ENCODE measurements at places on chromosomes 2 and 18.

DNA sequence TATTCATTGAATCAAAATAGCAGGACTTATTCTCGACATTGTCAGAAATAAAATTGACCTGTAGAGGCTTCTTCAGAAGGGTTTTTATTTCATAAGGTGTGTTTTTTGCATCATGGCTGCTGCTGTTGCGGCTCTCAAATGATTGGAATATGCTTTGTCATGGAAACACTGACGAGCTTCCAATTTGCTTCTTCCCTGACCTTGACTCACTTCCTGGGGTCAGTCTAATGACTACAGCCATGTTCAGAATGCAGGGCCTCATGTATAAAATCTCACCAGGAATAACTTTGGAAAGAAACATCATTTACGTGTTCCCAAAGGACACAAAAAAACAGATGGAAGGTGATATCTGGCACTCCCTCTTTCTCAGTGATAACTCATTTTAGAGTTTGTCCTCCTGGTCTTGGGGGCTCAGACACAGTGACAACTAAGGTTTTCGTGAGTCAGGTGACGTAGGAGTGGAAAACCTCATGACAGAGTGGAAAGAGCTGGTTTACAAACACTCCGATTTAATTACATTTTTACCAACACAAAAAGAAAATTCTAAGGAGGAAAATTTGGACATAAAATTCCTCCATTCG, 467.0 kb upstream of the RAB12 start:
- DNase-seq: peak; percentile 64

DNA sequence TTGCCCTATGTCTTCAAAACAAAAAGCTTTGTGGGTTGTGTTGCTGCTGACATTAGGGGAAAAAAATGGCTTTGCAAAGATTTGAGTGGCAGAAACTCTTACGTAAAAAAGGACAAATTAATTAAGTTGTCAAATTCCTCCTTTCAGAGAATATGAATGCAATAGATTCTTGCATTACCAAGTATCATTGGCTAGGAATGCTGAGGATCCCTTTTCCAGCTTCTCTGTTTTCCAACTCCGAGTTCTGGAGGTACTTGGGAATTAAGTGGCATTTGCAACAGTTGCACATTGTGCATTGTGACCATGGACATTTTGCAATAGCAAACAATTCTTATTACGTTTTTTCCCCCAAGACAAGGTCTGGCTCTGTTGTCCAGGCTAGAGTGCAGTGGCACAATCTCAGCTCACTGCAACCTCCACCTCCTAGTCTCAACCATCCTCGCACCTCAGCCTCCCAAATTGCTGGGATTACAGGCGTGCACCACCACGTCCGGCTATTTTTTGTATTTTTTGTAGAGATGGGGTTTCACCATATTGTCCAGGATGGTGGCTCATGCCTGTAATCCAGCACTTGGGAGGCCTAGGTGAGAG, 29.9 kb upstream of the PPP1CB start:
- no peak for DNase-seq

DNA sequence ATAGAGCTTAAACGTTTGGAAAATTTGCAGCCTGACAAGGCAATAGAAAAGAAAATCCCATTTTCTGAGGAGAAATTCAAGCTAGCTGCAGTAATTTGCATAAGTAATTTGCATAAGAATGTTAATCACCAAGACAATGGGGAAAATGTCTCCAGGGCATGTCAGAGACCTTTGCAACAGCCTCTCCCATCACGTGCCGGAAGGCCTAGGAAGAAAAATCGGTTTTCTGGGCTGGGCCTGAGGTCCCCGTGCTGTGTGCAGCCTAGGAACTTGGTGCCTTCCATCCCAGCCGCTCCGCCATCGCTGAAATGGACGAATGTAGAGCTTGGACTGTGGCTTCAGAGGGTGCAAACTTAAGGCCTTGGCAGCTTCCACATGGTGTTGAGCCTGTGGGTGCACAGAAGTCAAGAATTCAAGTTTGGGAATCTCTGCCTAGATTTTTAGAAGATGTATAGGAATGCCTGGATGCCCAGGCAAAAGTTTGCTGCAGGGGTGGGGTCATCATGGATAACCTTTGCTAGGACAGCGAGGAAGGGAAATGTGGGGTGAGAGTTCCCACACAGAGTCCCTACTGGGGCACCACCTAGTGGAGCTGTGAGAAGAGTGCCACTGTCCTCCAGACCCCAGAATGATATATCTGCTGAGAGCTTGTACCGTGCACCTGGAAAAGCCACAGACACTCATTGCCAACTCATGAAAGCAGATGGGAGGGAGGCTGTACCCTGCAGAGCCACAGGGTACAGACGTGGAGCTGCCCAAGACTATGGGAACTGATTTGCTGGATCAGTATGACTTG, 164.6 kb downstream of the GULP1 start:
- DNase-seq: no peak

DNA sequence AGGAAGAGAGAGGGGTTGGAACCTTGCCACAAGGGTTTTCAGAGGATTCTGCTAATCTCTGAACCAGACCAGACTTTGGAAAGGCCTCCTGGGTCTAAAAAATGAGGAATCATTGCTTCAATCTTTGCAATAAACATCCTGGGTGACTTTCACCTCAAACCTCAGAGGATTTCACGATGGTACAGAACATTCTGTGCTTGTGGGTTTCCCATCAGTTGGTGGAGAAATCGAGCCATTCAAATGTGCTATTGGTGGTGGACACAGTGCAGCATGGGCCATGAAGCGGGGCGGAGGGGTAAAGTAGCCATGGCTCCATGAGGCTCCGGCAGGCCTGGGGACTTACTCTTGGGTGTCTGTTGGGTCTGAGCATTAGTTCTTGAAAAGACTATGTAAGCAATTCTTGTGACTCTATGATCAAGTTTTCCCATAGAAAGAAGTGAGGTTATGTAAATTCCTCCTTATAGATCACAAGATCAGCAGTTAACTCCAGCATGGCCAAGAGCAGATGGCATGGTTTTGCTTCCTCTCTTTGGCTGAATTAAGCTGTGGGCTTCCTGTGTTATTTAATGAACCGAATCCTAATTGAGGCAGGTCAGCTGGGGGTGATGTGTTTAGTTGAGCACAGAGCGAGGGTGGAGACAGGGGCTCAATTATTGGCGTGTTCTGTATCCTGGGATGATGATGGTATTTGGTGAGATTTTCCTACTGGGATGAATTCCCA, 1.9 kb upstream of the IL1R2 start:
- DNase-seq: no peak

DNA sequence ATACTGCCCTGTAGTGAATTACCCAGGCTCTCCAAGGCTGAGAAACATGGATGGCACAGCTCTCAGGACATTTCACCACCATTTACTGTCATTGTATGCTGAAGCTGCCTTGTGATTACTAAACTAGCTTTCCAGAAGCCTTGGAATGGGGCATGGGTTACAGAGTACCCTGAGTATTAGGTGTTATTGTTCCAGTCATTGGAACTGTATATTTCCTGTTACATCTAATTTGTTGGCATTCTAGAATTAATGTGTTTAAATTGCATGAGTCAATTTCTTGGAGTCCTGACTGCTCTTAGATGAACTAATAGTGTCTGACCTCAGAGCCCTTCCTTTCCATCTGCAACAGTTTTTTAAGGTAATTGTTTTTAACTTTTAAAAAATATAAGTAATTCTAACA, 9.0 kb downstream of the DGUOK start:
- DNase-seq: no peak

DNA sequence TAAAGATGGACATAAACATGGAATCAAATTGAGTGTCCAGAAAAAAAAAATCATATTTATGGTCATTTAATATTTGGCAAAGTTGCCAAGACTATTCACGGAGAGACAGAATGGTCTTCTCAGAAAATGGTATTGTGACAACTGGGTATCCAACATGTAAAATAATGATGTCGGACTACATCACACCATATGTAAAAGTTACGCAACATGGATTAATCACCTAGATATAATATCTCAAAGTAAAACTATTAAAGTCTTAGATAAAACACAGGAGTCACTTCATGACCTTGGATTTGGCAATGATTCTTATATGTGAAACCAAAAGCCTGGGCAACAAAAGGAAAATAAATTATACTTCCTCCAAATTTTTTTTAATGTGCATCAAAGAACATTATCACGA, 1591.7 kb upstream of the DDX18 start:
- no peak for DNase-seq

DNA sequence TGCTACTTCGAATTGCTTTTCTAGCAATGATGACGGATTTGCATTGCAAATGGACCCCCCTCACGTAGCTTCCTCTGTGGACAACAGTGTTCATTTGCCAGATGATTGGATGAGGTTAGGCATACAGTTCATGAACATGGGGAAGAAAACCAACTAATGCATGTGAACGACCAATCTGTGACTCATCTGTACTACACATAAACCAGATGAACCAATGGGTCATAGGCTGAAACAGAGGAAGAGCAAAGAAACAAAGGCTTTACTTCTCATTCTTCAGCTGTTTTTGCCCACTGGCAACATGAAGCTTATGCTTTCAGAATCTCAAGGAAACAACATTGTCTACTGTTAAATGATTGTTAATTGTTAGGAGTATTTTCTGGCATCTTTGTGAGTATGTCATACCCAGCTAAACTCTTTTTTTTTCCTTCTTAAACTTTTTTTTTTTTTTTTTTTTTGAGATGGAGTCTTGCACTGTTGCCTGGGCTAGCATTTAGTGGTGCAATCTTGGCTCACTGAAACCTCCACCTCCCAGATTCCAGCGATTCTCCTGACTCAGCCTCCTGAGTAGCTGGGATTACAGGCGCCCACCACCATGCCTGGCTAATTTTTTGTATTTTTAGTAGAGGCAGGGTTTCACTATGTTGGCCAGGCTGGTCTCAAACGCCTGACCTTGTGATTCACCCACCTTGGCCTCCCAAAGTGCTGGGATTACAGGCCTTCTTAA, 35.5 kb downstream of the EFEMP1 start:
- DNase-seq: peak; percentile 90

DNA sequence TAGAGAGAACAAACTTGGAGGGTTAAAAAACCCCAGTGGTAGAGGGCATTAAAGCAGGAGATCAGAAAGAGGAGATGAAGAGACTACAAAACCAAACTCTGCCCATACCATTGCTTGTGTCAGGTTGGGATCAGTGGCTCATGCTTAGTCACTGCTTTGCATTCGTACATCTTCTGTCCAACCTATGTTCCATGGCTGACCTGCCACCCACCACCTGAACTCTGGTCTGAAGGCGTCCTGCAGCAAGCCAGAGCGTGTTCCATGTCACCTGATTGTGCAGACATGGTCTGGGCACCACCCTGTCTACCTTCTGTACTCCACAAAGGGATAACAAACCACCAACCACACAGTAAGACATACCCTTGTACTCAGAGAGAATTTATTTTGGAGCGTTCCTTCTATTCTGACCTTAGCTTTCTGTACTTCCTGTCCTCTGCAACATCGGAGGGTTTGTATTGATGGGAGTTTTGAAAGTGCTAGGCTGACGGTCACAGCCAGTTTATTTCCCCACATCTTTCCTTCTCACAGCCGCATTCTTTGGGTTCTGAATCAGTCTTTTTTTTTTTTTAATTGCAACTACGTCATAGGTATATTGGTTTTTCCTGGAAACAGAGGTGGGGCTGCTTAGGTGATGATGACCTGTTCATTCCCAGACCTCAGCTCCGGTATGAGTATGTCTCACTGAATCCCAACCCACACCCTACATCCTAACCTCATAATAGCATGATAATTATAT, 88.3 kb downstream of the SOWAHC start:
- DNase-seq: peak; percentile 58

GRCh38 chr18:13284330-13285027, 65.9 kb downstream of the LDLRAD4 start:
- DNase-seq: no peak

All from astrocyte of the spinal cord (primary cell).